ENCODE measurements at places on chromosomes 5 and 9. TPM values are rescaled to one million over a fixed set of nuclear protein-coding genes. Genes with fewer than 3 reads are reported as not detected.

The MAMDC2 gene
- total RNA-seq, result 9.6 TPM

The CEMIP2 gene
- total RNA-seq, result 32.8 TPM

The TTC23L gene
- total RNA-seq, result not detected

The INSL4 gene
- total RNA-seq, result not detected

The GPRIN1 gene
- 9.6 TPM for total RNA-seq

The PRDM9 gene
- under 0.01 TPM for total RNA-seq

The IFNA21 gene
- total RNA-seq, result not detected

The GFPT2 gene
- total RNA-seq, result 0.48 TPM

The SCAI gene
- total RNA-seq, result 3.9 TPM

The OBP2B gene
- not detected for total RNA-seq

The PTGER4 gene
- 25.3 TPM for total RNA-seq

The PCDHA10 gene
- 0.48 TPM for total RNA-seq

The CCIN gene
- total RNA-seq, result 1.4 TPM

Data from tracheal epithelial cell (primary cell).